ENCODE measurements at places on chromosomes 6 and 20.

GRCh38 chr6:100617633-100618350, 153.1 kb upstream of the SIM1 start:
- DNase-seq = no peak

DNA sequence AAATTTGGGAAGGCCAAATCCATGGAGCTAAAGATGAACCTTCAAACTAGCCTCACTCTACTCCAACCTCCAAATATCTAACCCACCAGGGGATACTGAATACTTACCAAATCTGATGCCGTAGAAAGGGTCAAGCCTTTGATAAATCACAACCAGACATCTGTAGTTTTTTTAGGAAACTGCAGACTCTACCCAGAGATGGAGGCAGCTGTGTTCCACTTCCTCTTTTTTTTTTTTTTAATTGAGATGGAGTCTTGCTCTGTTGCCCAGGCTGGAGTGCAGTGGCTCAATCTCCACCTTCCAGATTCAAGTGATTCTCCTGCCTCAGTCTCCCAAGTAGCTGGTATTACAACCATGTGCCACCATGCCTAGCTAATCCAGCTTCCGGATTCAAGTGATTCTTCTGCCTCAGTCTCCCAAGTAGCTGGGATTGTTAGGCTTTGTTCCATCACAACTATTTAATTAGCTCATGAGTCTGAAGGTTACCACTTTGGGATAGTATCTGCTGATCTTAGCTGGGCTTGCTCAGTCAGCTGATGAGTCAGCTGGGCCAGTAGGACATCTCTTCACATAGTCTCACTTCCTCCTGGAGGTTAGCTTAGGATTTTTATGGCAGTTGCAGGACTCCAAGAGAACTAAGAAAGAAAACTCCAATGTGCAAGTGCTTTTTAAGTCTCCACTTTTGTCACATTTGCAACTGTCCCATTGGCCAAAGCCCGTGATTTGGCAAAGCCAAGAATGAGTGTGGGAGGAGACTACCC, 13.3 kb downstream of the FRK start:
- no peak for DNase-seq

- no peak for DNase-seq
Measured at GRCh38 chr6:2794171-2794730, 29.1 kb downstream of the WRNIP1 start.

DNA sequence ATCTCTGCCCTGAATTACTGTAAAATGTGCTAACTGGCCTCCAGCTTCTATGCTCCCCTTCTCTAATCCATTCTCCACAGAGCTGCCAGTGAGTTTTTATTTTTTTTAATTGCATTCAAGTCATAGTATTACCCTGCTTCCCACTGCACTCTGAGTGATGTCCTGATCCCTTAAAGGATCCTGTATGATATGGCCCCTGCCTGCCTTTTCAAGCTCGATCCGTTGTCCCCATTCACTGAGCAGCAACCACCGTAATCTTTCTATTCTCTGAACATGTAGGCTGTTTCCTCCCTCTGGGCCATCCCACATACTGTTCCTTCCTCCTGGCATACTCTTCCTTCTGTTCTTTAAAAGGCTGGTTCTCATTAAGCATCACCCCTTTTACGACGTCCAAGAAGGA, 9.3 kb downstream of the TNFRSF21 start:
- DNase-seq = no peak

GRCh38 chr6:112927641-112928320, 580.7 kb downstream of the RFPL4B start:
- no peak for DNase-seq

DNA sequence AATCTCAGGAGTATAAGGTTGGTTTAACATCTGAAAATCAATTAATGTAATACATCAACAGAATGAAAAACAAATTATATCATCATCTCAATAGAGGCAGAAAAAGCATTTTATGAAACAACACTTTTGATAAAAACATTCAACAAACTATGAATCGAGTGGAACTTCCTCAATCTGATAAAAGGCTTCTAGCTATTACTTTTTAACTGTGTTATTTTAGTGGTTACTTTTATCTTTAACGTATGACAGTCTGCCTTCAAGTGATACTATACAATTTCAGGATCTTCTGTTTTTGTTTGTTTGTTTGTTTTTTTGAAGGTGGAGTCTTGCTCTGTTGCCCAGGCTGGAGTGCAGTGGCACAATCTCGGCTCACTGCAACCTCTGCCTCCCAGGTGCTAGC, 73.7 kb downstream of the ZFAND3 start:
- DNase-seq = no peak

DNA sequence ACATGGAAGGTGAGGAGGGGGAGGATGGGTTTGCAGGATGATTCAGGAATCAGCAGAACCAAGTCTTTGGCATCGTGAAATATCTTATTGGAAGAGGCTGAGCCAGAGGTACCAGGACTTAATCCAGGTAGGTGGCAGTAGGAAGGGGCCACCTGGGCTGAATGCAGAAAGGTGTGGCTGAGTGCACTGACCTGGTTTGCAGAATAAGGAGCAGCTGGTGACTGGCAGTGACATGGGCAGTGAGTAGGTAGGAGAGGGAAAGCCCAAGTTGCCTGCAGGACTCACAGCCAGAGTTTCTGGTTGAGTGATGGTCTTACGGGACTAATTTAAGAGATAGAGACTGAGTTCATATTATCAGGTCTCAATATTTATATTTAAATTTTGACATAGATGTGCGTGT, 1.1 kb upstream of the PBOV1 start:
- no peak for DNase-seq

DNA sequence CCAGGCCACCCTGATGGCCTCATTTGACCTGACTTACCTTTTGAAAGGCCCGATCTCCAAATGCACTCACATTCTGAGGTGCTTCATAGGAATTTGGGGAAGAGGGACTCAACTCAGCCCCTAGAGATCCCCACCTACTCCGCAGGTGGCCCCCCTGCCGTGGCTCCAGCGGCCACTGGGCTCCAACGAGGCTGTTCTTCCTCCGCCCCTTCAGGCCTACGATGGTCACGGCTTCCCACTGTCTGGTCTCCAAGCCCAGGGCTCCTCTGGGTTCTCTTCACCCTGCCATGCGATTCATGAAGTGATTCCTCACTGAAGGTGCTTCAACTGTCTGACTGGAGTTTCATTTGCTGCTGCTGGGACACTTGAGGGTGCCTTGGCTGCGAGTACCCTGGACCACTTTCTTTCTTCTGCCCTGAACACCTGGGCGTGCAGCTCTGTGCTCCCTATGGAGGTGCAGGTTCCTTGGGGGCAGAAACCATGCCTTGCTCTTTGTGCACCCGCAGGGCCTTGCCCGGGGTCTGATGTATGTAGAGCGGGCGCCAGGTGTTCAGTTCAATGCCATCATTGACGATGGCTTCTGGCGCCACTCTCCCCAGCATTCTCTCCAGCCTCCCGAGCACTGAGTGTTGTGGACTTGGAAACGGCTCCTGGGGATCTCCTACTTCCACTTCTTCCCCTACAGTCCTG, 10.0 kb upstream of the DUSP22 start:
- no peak for DNase-seq

DNA sequence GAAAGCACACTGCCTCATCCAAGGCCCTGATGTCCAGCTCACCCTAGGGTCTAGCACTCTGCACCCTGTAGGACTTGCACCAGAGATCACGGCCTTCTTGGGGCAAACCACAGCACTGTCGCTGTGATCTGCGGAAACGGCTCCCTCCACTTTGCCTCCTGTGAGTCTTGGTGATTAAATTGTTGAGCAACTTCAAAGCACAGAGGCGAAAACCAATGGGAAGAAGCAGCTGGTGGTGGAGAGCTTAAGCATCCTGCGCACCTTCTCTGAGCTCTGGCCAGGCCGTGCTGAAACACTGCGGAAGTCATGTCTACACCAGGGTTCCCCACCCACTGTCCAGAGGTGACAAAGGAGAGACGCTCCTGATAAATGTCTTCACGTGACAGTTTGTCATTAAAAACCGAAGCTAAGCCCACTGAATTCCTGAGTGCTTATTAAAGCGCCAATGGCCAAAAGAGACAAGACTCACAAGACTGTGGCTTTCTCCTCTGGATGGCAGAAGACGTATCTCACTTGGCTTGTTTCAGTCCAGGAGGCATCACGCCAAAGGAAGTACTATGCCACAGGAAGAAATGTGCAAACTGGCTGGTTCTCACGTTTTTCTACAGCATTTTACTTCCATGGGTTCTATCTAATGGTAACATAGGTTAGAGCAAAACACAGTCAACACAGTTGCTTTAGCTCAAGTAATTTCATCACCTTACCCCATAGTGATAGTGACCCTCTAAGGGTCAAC, 3.1 kb downstream of the RAMACL start:
- no peak for DNase-seq

DNA sequence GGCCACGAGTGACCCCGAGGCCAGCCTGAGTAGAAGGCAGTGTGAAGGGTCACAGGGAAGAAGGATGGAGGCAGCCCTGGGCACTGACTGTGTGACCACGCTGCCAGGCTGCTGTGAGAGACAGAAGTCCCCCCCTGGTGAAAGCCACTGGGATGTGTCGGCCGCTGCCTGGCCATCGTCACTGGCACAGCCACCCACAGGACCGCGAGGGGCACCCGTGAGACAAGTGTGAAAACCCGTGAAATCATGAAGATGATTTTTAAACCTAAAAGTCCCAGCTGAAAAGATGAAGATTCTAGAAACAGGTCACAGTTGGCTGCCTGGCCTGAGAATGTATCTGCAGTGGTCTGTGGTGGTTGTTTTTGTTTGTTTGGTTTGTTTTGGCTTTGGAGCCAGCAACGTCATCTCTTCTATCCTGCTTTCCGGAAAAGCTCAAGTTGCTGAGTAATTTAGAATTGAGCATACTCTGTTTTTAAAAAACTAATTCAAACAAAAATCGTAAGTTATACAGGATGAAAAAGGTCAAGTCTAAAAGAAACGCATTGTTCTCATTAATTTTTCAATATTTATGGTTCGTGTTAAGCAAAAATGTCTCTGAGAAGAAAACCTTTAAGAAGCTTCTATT, 94.7 kb downstream of the HUS1B start:
- DNase-seq = no peak

GRCh38 chr6:142297996-142298753, 3.6 kb upstream of the ADGRG6 start:
- DNase-seq = no peak

GRCh38 chr20:25544734-25545133, 40.6 kb downstream of the NINL start:
- peak; percentile 68 for DNase-seq

GRCh38 chr6:20197251-20197650, 15.0 kb downstream of the MBOAT1 start:
- DNase-seq = no peak

DNA sequence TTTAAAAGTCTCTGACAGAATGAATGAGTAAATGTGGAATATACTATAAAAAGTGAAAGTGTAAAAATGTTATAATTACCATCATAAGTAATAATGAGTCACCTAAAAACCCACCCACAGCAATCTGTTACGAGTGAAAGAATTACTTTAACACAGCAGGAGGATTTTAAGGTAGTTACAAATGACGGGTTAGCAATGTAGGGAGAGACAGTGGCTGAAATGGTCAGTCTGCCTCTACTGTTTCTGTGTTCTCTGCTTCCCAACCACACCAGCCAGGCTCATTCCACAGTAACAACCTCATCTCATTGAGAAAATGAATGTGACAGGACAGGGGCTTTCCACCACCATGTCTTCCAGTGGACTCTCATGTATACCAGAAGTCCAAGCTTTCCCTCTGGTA, 124.4 kb upstream of the KCNK16 start:
- DNase-seq = no peak

GRCh38 chr6:83461438-83461837, 30.6 kb upstream of the ME1 start:
- DNase-seq = no peak

DNA sequence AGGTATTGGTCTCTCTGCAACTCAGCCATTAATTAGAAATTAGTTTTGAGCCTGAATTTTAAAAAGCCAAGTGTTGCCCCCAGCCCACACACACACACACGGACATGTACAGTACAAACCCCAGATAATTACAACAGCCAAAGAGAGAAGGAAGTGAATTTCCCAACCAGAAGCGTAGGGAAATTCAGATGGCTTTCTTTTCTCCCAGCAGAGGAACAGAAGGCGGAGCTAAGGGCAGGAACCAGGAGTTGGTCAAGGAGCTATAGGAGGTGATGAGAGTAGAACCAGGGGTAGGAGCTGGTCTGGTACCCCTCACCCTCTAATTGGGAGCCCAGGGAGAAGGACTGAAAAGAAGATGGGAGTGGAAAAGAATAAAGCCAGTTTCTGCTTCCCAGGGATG, 3.9 kb upstream of the ZBTB9 start:
- DNase-seq = no peak

GRCh38 chr6:53673162-53673727, 7.7 kb upstream of the KLHL31 start:
- DNase-seq = peak; percentile 58

DNA sequence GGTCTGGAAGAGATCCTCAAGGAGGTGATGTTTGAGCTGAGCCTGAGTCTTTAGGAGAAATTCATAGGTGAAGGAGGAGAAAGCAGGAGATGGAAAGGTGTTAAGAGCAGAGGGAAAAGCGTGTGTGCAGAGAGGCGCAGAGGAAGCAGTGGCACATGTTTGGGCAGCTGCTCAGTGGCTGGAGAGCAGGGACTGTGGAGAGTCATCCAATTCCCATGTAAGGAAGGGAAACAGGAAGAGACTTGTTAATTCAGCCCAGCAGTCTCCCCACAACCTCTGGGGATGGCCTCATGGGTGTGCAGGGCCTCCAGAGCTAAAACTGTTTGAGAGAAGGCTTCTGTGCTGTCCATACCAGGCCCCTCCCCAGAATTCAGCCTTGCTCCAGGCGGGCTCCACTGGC, 16.2 kb downstream of the AAR2 start:
- no peak for DNase-seq

DNA sequence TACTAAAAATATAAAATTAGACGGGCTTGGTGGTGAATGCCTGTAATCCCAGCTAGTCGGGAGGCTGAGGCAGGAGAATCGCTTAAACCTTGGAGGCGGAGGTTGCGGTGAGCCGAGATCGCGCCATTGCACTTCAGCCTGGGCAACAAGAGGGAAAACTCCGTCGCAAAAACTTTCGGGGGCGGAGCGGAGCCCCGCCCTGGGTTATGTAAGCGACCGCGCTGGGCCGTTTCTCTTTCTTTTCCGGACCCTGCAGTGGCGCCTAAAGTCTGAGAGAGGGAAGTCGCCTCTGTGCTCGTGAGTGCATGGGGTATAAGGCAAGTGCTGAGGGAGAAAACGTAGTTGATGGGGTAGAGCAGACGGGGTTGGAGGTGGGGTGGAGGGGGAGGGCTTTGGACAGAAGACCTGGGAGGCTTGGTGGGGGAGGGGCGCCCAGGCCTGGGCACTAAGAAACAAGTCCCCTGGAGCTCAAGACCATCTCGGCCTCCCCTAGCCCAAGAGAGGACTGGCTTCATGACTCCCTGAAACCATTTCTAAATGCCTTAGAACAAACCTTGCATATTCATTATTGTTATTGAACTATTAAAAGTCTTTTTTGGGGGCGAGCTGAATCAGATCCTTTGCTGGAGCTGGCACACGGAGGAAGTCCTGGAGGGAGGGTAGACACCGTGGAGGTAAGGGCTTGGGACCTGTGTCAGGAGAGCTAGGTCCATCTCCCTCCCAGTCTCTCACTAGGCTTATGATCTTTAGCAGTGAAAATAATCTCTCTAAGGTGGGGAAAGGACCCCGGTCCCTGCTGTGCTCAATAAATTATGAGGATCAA, 2.7 kb upstream of the MICA start:
- DNase-seq = peak; percentile 77
